ENCODE measurements at places on chromosomes 12 and 14.

DNA sequence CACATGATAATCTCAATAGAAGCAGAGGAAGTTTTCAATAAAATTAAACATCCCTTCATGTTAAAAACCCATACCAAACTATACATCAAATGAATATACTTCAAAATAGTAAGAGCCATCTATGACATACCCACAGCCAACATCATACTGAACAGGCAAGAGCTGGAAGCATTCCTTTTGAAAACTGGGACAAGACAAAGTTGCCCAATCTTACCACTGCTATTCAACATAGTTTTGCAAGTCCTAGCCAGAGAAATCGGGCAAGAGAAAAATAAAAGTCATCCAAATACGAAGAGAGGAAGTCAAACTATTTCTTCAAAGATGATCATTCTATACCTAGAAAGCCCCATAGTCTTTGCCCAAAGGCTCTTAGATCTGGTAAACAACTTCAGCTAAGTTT is 454.7 kb upstream of the PRICKLE1 start:
- DNase-seq = no peak

GRCh38 chr12:22919883-22920282 is 294.9 kb downstream of the ETNK1 start:
- no peak for DNase-seq

- no peak for DNase-seq
These were observed 48.7 kb downstream of the CCDC60 start for GRCh38 chr12:119383206-119383605.

- no peak for DNase-seq
These were observed 4.8 kb downstream of the PPP1R36 start for GRCh38 chr14:64554556-64554955.

DNA sequence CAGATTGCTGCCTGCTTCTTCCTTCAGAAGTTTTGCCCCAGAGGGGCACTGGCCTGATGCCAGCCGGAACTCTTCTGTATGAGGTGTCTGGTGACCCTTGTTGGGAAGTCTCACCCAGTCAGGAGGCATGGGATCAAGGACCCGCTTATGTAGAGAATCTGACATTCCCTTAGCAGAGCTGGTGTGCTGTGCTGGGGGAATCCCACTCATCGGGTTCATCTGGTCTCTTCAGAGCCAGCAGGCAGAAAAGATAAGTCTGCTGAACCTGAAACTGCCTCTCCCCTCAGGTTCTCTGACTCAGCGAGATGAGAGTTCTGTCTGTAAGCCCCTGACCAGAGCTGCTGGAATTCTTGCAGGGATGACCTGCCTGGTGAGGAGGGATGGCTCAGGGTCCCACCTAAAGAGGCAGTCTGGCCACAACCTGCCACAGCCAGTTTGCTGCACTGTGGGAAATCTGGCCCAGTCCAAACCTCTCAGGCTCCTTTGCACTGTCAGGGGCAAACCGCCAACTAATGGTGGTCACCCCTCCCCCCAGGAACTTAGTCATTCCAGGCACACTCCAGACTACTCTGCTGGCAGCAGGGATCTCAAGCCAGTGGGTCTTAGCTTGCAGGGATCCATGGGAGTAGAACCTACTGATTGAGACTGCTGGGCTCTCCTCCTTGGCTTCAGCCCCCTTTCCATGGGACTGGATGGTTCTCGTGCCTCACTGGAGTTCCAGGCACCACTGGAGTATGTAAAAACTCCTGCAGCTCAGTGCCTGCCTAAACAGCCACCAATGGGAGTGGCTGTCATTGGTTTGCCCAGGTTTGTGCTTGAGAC is 4.1 kb downstream of the CLEC2D start:
- DNase-seq = peak; percentile 8

Data from MV-4-11 (cell line).